ENCODE measurements at places on chromosomes 16 and 17.

GRCh38 chr16:58196898-58197313 is 1.0 kb downstream of the CSNK2A2 start:
- peaks cover 6% of the 10 kb centered on the region for H3K36me3 ChIP-seq
- peak overlapping the region; percentile 92 for H3K4me3 ChIP-seq
- H3K27me3 ChIP-seq, result no peaks in the 10 kb centered on the region

GRCh38 chr16:2161911-2162310 is 6.3 kb downstream of the TRAF7 start:
- no peak for DNase-seq
- H3K27ac ChIP-seq, result no peak overlapping the region
- H3K27me3 ChIP-seq, result no peaks in the 10 kb centered on the region

GRCh38 chr16:19728636-19728965 is 10.5 kb downstream of the IQCK start:
- H3K27me3 ChIP-seq, result no peaks in the 10 kb centered on the region
- H3K4me3 ChIP-seq, result no peak overlapping the region
- no peaks in the 10 kb centered on the region for H3K4me1 ChIP-seq
- peaks cover 2% of the 10 kb centered on the region for H3K36me3 ChIP-seq
- DNase-seq, result no peak

GRCh38 chr16:67477960-67478554 is 2.9 kb downstream of the ATP6V0D1 start:
- no peaks in the 10 kb centered on the region for H3K4me1 ChIP-seq
- no peaks in the 10 kb centered on the region for H3K27me3 ChIP-seq
- no peak for DNase-seq
- no peak overlapping the region for H3K27ac ChIP-seq

DNA sequence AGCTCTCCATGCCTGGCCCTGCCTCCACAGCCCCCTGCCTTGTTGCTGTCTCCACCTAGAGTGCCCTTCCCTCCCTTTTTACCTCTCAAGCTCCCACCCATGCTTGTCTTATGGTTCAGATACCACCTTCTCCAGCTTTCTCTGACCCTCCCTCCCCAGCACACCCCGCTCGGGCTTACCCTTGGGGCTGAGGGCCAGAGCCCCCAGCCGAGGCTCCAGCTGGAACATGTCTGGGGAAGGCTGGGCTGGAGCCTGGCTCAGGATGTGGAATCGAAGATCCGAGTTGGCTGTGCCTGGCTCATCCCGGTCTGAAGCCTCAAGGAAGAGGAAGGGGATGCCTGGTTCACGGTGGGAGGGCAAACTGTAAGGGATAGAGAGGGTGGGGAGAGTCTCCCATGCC is 3.6 kb downstream of the CDH16 start:
- no peaks in the 10 kb centered on the region for H3K4me1 ChIP-seq
- no peaks in the 10 kb centered on the region for H3K27me3 ChIP-seq
- no peaks in the 10 kb centered on the region for H3K36me3 ChIP-seq
- no peak for DNase-seq
- no peak overlapping the region for H3K4me3 ChIP-seq

DNA sequence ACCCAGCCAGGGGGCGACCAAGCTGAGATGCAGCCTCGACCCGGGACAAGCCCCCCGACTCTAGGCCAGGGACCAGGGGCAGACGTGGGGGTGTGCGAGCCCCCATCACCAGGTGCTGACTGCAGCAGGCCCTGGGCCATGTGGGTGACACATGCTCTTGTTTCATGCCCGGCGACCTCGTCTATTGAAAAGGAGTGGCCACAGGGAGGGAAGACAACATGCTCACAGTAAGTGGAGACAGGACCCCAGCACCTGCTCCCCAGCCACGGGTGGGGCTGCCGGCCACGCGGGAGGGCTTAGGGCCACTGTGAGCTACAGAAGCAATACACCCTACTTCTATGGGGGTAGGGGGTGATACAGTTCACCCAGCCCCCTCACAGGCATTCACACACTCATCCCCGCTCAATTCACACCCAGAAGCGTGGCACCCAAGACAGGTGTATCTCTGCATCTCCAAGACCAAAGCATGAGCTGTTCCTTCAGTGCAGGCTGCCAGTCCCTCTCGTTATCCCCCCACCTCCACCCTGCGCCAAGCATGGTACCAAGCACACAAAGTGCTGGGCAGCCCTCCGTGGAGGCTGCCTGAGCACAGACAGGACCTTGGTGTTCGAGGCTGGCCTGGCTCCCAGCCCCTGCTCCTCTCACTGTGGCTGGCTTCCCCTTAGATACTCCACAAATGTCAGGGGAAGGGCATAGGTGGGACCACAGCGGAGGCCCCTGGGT is 13.6 kb downstream of the VASN start:
- no peak for DNase-seq
- H3K27ac ChIP-seq, result no peak overlapping the region
- no peaks in the 10 kb centered on the region for H3K36me3 ChIP-seq

- peak; percentile 7 for DNase-seq
- H3K27me3 ChIP-seq, result no peaks in the 10 kb centered on the region
- H3K36me3 ChIP-seq, result peaks cover 9% of the 10 kb centered on the region
These were observed 1.4 kb downstream of the THUMPD1 start for GRCh38 chr16:20740007-20740883.

- peaks cover 1% of the 10 kb centered on the region for H3K36me3 ChIP-seq
- no peaks in the 10 kb centered on the region for H3K27me3 ChIP-seq
- no peak for DNase-seq
- no peaks in the 10 kb centered on the region for H3K4me1 ChIP-seq
These were observed 37.1 kb downstream of the AP1G1 start for GRCh38 chr16:71771571-71771970.

GRCh38 chr17:49556223-49556943 is 19.3 kb upstream of the NXPH3 start:
- H3K27me3 ChIP-seq, result no peaks in the 10 kb centered on the region
- no peaks in the 10 kb centered on the region for H3K4me1 ChIP-seq
- H3K4me3 ChIP-seq, result no peak overlapping the region

DNA sequence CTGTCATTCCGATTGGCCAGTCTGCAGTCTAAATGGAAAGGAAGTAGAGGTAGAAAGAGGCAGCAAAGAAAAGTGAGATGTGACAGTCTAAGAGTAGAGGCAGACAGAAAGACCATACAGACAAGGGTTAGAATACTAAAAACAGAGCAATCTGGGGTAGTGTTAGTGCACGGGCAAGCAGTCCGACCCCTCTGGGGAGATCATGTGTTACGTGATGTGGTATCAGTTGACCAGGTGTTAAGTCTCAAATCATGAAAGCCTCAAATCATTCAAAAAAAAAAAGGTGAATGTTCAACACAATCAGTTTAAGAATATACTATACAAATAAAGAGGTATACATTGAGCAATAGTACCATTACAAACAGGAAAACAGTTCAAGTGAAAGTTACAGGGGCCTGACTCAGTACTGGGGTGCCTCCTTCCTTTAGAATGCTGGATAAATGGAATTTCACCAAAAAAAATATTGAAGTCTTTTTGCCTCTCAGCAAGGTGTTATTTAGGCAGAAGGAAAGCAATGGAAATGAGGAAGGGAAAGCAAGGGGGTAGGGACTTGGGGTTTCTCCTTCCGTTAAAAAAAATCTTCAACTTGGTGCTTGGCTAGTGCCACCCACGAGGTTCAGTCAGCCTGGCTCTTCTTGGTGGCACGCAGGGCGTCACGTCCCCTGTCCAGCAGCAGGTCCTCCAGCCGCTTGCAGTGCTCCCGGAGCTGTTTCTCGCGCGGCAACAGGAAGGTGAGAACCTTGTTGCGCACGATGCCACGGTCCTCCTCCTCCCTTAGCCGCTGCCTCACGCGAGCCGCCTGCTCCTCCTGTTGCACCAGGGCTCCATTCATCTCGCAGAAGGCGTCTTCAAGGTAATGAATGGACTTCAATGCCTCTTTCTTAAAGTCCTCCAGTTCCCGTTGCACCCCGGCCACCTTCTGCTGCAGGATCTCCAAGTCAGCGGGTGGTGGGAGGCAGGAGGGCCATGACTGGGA is 616 bp downstream of the CCDC182 start:
- no peaks in the 10 kb centered on the region for H3K36me3 ChIP-seq
- no peak overlapping the region for H3K4me3 ChIP-seq
- peaks cover 2% of the 10 kb centered on the region for H3K4me1 ChIP-seq
- H3K27ac ChIP-seq, result no peak overlapping the region
- no peaks in the 10 kb centered on the region for H3K27me3 ChIP-seq
- no peak for DNase-seq

DNA sequence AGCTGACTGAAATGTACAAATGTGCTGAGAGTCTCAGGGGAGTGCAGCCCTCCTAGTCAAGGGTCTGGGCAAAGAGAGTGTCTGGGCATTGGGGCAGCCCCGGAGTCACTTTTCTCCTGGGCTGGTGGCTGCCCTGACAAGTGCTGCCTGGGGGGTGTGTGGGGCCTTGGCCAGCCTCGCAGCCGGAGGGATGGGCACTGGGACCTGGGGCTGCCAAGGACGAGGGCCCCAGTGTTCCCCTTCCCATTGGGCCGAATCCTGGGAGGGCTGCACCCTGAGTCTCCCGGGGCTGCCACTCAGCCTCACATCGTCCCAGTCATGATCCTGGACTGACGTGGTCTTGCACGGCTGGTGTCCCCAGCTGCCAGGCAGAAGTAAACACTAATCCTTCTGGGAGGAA is 132.3 kb downstream of the BANP start:
- no peak overlapping the region for H3K4me3 ChIP-seq
- H3K27me3 ChIP-seq, result no peaks in the 10 kb centered on the region
- no peaks in the 10 kb centered on the region for H3K4me1 ChIP-seq
- H3K36me3 ChIP-seq, result no peaks in the 10 kb centered on the region

GRCh38 chr17:6556121-6557039 is at the start of gene PITPNM3:
PITPNM3 (minus strand) TSS chr17:6556555; CDS start chr17:6556406, 149 bp downstream.
- no peak for DNase-seq
- peaks cover 13% of the 10 kb centered on the region for H3K27me3 ChIP-seq
- no peaks in the 10 kb centered on the region for H3K4me1 ChIP-seq
- no peak within 1 kb of the TSS for H3K27ac ChIP-seq

DNA sequence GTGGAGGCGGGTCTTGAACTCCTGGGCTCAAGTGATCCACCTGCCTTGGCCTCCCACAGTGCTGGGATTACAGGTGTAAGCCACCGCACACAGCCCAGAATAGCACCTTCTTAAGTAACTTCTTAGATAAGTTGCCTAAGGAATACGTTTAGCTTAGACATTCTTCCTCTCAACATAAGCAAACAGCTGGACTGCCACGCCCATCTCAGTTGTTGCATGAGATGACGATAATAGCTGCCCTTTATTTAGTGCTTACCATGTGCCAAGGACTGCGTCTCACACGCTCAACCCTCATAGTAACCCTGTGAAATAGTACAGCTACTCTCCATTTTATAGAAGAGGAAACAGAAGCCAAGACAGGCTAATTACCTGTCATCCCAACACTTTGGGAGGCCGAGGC is 11.8 kb downstream of the HASPIN start:
- DNase-seq, result no peak
- H3K36me3 ChIP-seq, result no peaks in the 10 kb centered on the region
- peaks cover 4% of the 10 kb centered on the region for H3K4me1 ChIP-seq
- H3K4me3 ChIP-seq, result no peak overlapping the region
- H3K27me3 ChIP-seq, result no peaks in the 10 kb centered on the region
- H3K27ac ChIP-seq, result no peak overlapping the region

DNA sequence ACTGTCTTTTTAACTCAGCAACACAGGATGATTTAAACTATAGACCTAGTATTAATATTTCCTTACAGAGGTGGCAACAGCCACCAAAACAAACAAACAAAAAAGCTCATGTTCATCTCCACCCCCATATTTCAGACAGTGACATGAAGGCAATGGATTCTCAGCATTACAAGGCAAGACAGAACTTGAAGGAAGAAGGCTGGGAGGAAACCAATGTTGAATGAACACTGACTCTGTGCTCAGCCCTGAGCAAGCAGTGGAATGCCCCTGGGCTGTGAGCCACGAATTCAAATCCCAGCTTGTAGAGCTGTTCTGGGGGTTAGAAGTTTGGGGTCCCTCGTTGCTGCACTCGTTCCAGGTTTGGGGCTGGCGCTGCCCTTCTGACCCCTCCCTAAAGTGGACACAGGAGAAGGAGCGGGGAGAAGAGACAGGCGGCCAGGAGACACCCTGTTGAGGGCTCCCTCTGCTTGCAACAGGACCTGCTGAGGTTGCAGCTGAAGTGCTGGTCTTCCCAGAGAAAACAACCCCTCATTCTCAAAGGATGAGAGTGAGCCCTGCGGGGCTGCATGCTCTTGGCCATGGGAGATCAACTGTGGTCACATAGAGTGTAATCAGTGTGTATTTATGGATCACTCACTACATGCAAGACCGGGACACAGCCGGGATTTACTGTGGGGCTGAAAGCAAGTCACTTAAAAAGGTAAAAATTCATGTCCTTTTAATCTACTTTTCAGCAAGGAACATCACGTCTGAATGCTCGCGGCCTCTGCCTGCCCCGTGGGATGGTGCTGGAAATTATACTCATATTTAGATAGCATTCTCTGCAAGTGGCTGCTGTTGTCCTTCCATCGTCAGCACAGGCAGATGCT is 34.3 kb downstream of the MYH3 start:
- H3K36me3 ChIP-seq, result no peaks in the 10 kb centered on the region
- DNase-seq, result no peak
- H3K27me3 ChIP-seq, result no peaks in the 10 kb centered on the region
- H3K4me3 ChIP-seq, result no peak overlapping the region
- H3K4me1 ChIP-seq, result no peaks in the 10 kb centered on the region

GRCh38 chr17:7114241-7114874 is at the start of gene ASGR2:
ASGR2 (minus strand) TSS chr17:7114822; CDS start chr17:7114240, 582 bp downstream.
- DNase-seq, result no peak
- no peaks in the 10 kb centered on the region for H3K4me1 ChIP-seq
- H3K36me3 ChIP-seq, result no peaks in the 10 kb centered on the region
- H3K4me3 ChIP-seq, result no peak within 1 kb of the TSS
- no peak within 1 kb of the TSS for H3K27ac ChIP-seq

Data from mesendoderm (in vitro differentiated cells).